Nucleus accumbens (tissue), 56 donors: ENCODE measurements at places on chromosomes 12 and 14.

- DNase-seq, result no peak
These were observed 241.6 kb downstream of the TMEM132D start for GRCh38 chr12:129662234-129662633.

DNA sequence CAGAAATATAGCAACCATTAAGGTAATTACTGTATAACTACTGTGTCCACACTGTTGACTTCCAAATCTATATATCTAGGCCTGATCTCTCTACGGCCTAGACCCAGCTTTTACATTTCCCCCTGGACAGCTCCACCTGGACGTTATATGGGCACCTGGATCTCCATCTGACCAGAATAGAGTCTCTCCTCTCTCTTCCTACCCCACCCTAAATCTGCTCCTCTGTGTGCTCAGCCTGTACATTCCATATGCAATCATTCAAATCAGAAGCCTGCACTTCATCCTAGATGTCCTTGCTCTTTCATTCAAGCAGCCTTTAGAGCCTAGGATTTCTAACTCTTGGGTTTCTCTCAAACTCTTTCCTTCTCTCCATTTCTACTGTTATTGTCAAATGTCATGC is 255.0 kb downstream of the PAX9 start:
- no peak for DNase-seq

DNA sequence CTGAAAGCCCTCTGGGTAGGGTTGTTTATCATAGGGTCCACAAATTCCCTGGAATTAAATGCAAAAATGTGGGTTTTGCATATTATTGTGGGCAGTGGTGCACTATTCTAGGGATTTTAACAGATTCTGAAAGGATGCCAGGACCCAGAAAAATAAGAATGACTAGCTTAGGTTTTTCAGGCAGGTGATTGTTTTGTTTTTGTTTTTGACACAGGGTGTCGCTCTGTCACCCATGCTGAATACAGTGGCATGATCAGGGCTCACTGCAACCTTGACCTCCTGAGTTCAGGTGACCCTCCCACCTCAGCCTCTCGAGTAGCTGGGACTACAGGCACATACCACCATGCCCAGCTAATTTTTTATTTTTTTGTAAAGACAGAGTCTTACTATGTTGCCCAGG is 19.2 kb downstream of the GALNT6 start:
- no peak for DNase-seq

- no peak for DNase-seq
These were observed 92.7 kb downstream of the PAH start for GRCh38 chr12:102824218-102824835.

DNA sequence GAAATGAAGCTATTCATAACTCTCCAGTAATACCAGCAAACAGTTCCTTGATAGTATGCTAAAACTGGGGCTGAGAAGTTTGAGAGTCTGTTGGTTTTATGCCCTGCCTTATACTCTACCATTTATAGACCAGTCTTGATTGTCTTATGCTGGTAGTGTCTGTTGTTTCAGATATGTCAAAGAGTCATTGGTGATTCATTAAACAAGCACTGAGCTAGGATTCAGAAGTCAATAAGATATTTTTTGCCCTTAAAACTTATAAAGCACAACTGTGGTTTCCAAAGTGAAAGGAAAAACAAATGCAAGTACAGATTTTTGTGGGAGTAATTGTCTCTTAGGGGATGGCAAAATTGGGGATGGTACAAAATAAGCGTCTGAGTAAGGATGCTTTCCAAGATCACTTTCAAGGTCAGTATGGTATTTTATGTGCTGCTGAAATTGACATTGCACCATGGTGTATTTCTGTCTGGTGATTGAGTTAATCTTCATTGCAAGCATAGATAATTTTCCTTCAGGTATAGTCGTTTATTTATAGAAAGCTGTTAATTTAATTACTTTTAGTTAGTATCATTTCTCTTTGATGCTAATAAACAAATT is 289.5 kb upstream of the E2F7 start:
- no peak for DNase-seq
